DMS153 (cell line): ENCODE measurements at places on chromosomes 1 and 21.

DNA sequence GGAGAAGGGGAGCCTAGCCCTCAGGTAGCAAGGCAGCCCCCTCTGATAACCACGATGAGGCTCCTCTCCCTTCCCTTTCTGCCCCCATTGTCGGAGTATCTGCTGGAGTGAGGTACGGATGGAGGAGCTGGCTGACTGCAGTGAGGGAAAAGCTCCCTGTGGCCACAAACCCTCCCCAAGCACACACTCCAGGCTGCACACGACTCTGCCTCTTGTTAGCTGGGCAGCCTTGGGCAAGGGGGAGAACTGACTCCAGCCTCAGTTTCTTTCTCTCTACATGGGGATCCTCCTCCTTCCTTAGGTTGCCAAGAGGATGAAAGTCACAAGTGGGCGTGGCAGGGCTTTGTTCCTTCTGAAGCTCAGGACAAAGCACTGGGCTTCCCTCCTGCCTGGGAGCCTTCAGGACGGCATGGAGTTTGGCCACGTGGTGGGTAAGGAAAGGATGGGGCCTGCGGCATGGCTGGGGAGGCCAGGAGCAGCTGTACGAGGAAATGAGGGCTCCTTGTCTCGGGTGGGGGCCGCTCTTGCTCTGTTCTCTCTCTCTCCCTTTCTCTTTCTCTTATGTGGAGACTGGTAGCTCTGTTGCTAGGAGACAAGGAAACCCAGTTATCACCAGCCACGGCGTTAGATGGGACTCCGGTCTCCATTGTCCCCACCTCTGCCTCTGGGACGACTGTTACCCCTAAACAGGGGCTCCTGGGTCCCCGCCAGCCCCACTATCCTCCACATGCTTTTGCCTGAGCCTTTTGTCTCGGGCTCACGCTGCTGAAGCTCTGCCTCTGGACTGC, 39.7 kb downstream of the LRP8 start:
- no peak for DNase-seq

DNA sequence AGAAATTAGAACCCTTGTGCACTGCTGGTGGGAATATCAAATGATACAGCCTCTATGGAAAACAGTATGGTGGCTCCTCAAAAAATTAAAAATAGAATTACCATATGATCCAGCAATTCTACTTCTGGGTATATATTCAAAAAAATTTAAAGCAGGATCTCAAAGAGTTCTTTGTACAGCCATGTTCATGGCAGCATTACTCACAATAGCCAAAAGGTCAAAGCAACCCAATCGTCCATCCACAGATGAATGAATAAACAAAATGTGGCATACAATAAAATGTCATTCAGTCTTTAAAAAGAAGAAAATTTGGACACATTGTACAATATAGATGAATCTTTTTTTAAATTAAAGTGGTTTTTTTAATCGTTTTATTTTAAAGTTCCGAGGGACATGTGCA, 36.3 kb upstream of the ERG start:
- DNase-seq: no peak

DNA sequence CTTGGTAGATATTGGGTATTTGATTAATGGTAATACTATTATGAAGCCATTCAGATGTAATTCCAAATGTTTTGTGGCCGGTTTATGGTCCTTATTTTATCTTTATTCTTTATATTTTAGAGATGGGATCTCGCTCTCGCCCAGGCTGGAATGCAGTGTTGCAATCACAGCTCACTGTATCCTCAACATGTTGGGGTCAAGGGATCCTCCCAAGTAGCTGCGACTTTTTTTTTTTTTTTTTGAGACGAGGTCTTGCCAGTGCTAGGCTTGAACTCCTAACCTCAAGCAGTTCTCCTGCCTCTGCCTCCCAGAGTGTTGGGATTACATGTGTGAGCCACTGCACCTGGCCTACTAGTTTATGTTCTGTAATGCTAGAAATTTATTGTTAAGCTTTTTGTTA, 4.7 kb downstream of the DDI2 start:
- no peak for DNase-seq

GRCh38 chr1:19764848-19765247, 34.9 kb downstream of the TMCO4 start:
- DNase-seq: no peak
